ENCODE measurements at places on chromosomes 1 and 21.

DNA sequence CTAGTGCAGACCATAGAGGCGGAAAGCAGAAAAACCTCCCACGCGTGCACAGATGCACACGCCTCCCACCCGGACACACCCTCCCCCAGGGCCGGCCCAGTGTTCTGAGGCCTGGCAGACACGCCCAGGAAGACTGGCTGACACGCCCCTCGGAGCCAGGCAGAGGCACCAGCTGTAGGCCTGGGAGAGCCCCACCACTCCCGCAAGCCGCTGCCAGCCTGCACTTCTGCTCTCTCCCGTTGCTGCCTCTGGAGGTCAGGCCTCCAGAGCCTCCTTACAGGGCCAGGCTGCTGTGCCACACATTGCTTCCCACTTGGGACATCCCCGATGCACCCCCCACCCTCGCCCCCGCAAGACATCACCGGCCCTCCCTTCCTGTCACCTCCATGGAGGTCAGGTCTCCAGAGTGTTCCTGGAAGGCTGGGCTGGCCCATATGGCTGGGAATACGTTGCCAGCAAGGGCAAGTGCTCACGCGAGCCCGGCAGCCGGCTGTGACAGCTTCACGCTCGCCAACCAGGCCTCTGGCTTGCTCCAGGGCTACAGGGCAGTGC is 40.4 kb downstream of the CASZ1 start:
- peak; percentile 79 for DNase-seq

- DNase-seq, result no peak
Measured at GRCh38 chr1:16618719-16619118, 5.4 kb upstream of the NBPF1 start.

DNA sequence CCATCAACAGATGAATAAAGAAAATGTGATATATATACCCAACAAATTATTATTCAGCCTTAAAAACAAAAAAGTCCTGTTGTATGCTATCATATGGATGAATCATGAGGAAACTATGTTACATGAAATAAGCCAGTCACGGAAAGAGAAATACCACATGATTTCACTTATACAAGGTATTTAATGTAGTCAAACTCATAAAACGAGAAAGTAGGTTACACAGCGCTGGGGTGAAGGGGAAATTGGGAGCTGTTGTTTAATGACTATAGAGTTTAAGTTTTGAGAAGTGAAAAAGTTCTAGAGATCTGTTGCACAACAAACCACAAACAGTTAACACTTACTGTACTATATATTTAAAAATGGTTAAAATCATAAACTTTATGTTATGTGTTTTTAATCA is 58.5 kb downstream of the SLC25A24 start:
- peak; percentile 6 for DNase-seq

GRCh38 chr1:8374812-8375211 is 56.9 kb downstream of the SLC45A1 start:
- peak; percentile 42 for DNase-seq

GRCh38 chr21:36917471-36918158 is 48.9 kb downstream of the HLCS start:
- DNase-seq, result no peak

- DNase-seq, result no peak
Measured at GRCh38 chr1:107702946-107703571, 261.9 kb downstream of the VAV3 start.

DNA sequence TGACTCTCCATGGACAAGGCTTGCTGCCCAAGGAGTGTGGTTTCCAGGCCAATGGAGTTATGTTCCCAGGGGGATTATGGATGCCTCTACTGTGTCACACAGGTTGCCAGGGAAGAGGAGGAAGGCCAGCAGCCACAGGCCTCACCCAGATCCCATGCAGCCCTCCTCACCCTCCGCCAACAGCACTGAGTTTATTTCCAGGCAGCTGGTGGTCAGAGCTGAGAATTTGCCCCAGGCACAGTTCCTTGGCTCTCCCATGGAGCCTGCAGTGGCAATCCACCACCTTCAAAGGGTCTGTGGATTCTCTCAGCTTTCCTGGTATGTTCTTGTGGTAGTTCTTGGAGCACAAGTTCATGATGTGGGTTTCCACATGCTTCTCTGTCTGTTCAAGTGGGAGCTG is 79.2 kb downstream of the NTNG1 start:
- no peak for DNase-seq

DNA sequence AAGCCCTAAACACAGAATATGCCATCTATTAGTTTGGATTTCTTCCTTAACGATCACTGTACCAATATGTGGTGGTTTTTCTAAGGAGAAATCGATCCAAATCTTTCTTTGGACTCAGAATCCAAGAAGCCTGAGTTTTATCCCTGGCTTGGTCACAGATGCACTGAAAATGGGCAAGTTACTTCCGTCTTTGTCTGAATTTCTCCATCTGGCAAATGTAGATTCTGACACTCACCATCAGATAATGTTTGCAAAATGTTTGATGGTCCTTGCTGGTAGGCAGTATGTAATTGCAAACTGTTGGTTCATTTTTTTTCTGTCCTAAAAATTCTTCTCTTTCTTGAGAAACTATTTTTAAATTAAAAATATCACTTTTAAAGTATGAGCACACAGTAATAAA is 115.0 kb downstream of the TSEN15 start:
- no peak for DNase-seq

DNA sequence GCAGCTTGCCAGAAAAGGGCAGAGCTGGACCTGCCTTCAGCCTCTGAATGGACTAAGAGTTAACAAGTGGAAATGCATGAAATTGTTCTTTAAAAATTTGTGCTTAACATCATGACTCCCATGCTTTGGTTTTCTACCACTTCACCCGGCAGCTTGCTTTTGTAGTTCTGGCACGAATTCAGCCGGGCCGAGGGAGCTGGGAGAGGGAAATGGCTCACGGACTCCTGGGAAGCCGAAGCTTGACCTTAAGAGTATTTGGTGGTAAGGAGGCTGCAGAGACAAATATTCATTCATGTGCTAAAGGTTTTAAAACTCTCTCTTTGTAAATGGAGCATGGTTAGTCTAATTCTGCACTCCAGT is 17.2 kb upstream of the GFI1 start:
- DNase-seq, result no peak

- peak; percentile 9 for DNase-seq
Measured at GRCh38 chr1:29655945-29656850, 419.9 kb downstream of the PTPRU start.

DNA sequence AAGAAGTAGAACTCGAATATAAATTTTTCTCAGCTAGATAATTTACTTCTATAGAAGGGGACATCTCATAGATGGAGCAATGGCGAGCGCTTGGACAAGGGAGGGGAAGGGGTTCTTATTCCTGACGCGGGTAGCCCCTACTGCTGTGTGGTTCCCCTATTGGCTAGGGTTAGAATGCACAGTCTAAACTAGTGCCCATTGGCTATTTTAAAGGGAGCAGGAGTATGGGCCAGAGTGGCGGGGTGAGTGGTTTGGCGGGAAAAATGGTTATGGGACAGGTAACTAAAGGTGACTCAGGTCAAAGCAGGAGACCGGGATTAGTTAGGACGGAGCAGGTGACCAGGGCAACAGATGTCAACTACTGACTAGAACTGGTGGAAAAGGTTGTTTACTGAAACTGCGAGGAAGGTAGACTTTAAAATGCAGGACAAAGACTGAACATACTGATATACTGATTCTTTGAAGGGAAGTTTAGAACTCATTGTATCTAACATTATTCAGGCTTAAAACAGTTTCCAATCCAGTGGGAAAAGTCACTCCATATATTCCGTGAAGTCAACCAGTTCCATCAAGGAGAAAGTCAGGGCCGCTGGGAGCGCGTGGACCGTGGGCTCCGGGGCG is 940 bp upstream of the ATAD3A start:
- DNase-seq, result peak; percentile 42

DNA sequence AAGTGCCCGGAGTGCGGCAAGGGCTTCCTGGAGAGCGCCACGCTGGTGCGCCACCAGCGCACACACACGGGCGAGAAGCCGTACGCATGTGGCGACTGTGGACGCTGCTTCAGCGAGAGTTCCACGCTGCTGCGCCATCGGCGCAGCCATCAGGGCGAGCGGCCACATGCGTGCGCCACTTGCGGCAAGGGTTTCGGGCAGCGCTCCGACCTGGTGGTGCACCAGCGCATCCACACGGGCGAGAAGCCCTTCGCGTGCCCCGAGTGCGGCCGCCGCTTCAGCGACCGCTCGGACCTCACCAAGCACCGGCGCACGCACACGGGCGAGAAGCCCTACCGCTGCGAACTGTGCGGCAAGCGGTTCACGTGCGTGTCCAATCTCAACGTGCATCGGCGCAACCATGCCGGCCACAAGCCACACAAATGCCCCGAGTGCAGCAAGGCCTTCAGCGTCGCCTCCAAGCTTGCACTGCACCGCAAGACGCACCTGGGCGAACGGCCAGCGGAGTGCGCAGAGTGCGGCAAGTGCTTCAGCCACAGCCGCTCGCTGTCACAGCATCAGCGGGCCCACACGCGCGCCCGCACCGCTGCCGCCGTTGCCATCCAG is 10.0 kb downstream of the ZNF672 start:
- DNase-seq, result no peak

GRCh38 chr1:75502776-75503175 is 108.1 kb downstream of the SLC44A5 start:
- no peak for DNase-seq
